Upper lobe of right lung (tissue), 1 donor: ENCODE measurements at places on chromosomes 12 and 14. TPM values are rescaled to one million over a fixed set of nuclear protein-coding genes. Genes with fewer than 3 reads are reported as not detected.

DNA sequence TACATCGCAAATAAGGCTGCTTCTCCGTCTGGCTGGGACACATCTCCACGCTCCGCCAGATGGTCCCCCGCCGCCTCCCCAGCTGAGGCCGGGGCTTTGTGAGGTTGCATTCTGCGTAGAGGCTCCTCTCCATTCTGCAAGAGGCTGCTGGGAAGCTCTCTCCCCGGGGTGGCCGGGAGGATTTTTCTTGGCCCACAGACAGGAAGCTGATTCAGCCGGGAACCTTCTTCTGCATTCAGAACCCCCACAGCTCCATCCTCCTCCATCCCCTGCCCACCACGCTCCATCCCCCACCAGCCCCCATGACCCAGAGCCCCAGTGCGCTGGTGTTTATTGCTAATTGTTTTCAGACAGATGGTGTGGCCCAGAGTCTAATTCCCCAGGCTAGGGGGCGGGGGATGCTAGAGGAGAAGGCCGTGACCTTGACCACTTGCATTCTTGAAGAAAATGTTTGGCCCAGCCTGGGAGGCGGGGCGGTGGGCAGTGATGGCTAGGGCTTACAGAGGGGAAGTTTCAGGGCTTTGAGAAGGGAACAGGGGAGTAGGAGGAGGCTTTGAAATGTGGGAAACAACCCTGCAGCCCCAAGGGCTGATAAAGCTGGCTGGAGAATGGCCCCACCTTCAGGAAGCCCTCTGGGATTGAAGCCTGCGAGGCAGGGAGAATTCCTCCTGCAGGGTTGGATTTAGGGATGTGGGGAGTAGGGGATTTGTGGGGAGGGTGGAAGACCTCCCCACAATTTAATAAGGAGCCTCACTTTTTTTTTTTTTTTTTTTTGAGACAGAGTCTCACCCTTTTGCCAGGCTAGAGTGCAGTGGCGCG lies 88.5 kb upstream of the NCOR2 start:
- no peaks in the 10 kb centered on the region for H3K36me3 ChIP-seq
- no peak for DNase-seq
- H3K27me3 ChIP-seq, result no peaks in the 10 kb centered on the region
- H3K4me1 ChIP-seq, result peaks cover 21% of the 10 kb centered on the region
- H3K27ac ChIP-seq, result peak overlapping the region; percentile 73

- no peaks in the 10 kb centered on the region for H3K27me3 ChIP-seq
- no peaks in the 10 kb centered on the region for H3K36me3 ChIP-seq
- no peaks in the 10 kb centered on the region for H3K4me1 ChIP-seq
- no peak overlapping the region for H3K4me3 ChIP-seq
- no peak for DNase-seq
These were observed 260.1 kb upstream of the OR4E1 start for GRCh38 chr14:21933681-21934080.

DNA sequence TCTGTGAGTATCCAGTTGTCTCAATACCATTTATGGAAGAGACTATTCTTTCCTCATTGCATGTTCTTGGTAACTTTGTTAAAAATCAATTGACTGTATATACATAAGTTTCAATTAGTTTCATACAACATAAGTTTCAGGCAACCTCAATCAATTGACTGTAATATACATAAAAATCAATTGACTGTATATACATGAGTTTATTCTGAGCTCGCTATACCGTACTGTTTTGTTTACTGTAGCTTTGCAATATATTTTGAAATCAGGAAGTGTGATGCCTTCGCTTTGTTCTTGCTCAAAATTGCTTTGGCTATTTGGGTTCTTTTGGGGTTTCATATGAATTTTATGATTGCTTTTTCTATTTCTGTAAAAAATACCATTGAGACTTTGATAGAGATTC lies 392.0 kb downstream of the BTG1 start:
- no peaks in the 10 kb centered on the region for H3K36me3 ChIP-seq
- no peak overlapping the region for H3K27ac ChIP-seq

DNA sequence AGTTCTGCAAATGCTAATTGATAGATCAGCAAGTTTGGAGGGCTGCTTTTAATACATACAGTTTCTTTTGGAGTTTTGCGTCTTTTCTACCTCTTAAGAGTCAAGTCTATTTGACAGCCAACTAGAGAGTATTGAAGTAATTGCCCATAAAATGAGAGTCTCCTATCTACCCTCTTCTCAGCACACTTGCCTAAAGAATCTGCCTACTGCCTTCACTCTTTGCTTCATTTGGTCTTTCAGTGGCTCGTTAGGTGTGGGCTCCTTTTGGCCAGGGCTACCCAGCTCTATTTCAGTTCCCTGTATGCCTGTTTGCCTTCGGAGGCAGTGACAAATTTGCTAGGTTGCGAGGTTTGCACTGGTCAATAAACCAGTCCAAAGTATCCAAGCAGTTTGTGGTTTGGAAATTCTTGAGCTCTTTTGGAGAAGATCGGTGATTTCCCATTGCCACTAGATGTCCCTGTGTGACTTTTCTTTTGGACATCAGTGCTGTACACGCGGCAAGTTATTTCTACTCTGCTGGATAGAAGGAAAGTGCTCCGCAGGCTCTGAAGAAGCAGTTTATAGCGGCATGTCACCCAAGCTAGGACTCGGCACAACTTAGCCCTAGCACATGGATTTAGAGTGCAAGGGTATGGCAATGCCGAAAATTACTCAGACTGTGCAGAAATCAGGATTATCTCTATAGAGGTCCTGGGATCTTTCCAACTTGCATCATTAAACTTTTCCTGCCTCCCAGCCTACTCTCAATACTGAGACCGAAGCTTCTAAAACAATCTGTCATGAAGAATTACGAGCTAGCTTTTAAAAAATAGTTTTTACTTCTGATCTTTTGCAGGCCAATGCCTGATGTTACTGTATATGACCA lies 38.6 kb downstream of the MGST1 start:
- no peaks in the 10 kb centered on the region for H3K27me3 ChIP-seq
- no peaks in the 10 kb centered on the region for H3K4me1 ChIP-seq
- peak overlapping the region; percentile 6 for H3K27ac ChIP-seq
- H3K4me3 ChIP-seq, result no peak overlapping the region

GRCh38 chr12:12859690-12860089 lies 31.7 kb upstream of the GPRC5A start:
- DNase-seq, result no peak
- no peaks in the 10 kb centered on the region for H3K27me3 ChIP-seq
- H3K4me1 ChIP-seq, result no peaks in the 10 kb centered on the region
- H3K36me3 ChIP-seq, result no peaks in the 10 kb centered on the region

- H3K4me3 ChIP-seq, result no peak overlapping the region
- H3K4me1 ChIP-seq, result peaks cover 7% of the 10 kb centered on the region
- no peaks in the 10 kb centered on the region for H3K27me3 ChIP-seq
These were observed 36.6 kb downstream of the RASSF8 start for GRCh38 chr12:25994901-25995625.

DNA sequence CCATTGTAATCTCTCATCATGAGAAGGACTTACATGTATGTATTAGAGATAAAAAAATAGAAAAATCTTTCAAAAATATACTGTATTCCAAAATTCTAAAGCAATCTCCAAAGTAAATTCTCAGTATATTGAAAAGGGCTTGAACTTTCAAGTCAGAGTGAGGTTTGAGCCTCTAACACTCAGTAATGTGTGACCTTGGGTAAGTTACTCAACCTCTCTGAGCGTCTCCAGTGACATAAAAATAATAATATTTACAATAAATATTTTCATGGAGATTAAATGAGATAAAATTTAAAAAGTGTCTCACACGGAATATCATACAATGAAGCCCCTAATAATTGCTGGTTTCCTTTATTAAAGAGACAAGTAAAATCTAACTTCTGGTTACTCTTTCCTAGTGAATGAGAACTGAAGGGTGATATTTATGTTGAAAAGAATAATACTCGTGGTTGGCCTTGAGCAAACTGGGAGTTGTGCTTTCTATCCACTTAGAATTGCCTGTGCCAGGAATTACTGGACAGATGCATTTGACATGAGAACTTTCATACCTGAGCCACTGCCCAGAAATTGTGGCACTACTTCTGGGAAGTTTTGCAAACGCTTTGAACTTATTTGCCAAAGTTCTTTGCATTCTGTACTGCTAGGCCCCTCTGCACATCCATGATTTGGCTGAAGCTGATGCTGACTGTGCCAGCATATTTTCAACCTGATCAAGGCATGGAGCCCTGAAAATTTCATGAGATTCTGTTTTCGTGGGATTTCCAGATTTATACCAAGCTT lies 933.7 kb downstream of the GALC start:
- no peak for DNase-seq
- no peak overlapping the region for H3K4me3 ChIP-seq
- no peaks in the 10 kb centered on the region for H3K36me3 ChIP-seq
- H3K27me3 ChIP-seq, result no peaks in the 10 kb centered on the region
- H3K27ac ChIP-seq, result no peak overlapping the region

GRCh38 chr12:123457980-123458779 lies at the start of gene SNRNP35:
Gene SNRNP35 (plus strand): TSS chr12:123458139. CDS start chr12:123465541, 7,402 bp downstream.
- H3K36me3 ChIP-seq, result no peaks in the 10 kb centered on the region
- peak within 1 kb of the TSS; percentile 95 for H3K4me3 ChIP-seq
- peak within 1 kb of the TSS; percentile 100 for H3K27ac ChIP-seq

- H3K27ac ChIP-seq, result no peak overlapping the region
- no peak for DNase-seq
- H3K4me1 ChIP-seq, result no peaks in the 10 kb centered on the region
- H3K36me3 ChIP-seq, result no peaks in the 10 kb centered on the region
- H3K4me3 ChIP-seq, result no peak overlapping the region
These were observed 181.8 kb upstream of the MYL2 start for GRCh38 chr12:111102102-111102739.

DNA sequence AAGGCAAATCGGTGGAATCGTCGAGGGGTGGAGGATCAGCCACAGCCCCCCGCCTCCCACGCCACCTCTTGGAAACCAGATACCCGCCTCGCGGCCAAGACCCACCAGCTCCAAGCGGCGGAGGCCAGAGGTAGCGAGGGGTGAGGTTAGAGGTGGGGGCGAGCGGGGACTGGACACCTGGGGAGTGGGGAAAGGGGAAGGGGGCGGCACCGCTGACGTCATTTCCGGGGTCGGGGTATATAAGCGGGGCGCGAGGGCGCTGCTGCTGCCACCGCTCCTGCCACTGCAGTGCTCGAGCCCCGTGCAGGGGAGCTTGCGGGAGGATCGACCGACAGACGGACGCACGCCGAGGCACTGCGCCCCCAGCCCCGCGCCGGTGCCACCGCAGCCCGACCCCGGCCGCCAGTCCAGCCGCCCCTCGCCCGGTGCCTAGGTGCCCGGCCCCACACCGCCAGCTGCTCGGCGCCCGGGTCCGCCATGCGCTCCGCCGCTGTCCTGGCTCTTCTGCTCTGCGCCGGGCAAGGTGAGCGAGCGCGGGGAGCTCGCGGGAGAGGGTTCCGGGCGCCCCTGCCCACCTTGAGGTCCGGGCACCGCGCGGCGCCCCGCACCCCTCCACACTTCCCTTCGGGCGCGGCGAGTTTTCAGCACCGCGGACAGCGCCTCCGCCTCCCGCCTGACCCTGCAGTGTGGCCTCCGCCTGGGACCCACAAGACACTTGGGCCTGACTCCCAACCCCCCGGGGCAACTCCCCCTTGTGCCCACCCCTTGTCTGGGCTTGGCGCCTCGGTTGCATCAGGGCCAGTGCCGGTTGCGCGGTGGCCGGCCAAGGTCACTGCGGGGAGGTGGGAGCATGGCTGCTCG lies at the start of gene CHGA:
CHGA (plus strand) TSS at position 268 of the 861 bp plus-strand sequence; CDS start at position 478, 210 bp downstream.
- H3K4me1 ChIP-seq, result no peaks in the 10 kb centered on the region
- H3K27ac ChIP-seq, result no peak within 1 kb of the TSS
- H3K27me3 ChIP-seq, result peaks cover 22% of the 10 kb centered on the region
- no peaks in the 10 kb centered on the region for H3K36me3 ChIP-seq
- no peak within 1 kb of the TSS for H3K4me3 ChIP-seq
- peak; percentile 76 for DNase-seq

- H3K4me1 ChIP-seq, result peaks cover 20% of the 10 kb centered on the region
- H3K27me3 ChIP-seq, result no peaks in the 10 kb centered on the region
- no peak overlapping the region for H3K4me3 ChIP-seq
- no peak for DNase-seq
- H3K36me3 ChIP-seq, result no peaks in the 10 kb centered on the region
These were observed 11.9 kb downstream of the HEATR5A start for GRCh38 chr14:31408421-31408820.

GRCh38 chr14:89927186-89927865 lies 27.2 kb downstream of the EFCAB11 start:
- H3K27me3 ChIP-seq, result no peaks in the 10 kb centered on the region
- no peak overlapping the region for H3K4me3 ChIP-seq
- H3K27ac ChIP-seq, result no peak overlapping the region
- DNase-seq, result no peak
- H3K36me3 ChIP-seq, result no peaks in the 10 kb centered on the region

- no peaks in the 10 kb centered on the region for H3K4me1 ChIP-seq
- no peaks in the 10 kb centered on the region for H3K27me3 ChIP-seq
- no peaks in the 10 kb centered on the region for H3K36me3 ChIP-seq
- no peak overlapping the region for H3K4me3 ChIP-seq
These were observed 763.9 kb upstream of the MGAT4C start for GRCh38 chr12:87020071-87020470.

- peaks cover 6% of the 10 kb centered on the region for H3K4me1 ChIP-seq
- DNase-seq, result peak; percentile 73
- H3K27me3 ChIP-seq, result peaks cover 26% of the 10 kb centered on the region
- H3K4me3 ChIP-seq, result no peak overlapping the region
These were observed 187.7 kb downstream of the PHETA1 start for GRCh38 chr12:111181143-111181726.

DNA sequence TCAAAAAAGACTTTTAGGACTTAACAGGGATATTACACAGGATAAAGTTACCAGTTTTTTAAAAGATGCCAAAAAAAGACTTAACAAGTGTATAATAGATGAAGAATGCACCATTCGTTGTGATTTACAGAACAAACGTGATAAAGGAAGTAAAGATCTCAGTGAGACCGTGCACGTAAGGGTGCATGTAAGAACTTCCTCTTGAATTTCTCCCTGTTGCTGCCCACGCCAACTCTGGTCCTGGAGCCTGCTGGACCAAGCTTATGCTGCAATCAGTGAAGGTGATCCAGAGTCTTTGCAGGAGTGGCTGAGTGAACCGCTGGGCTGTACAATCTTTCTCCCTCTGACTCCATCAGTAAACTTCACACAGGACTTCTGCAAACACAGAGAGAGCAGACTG lies 593.7 kb downstream of the TMEM121 start:
- H3K36me3 ChIP-seq, result no peaks in the 10 kb centered on the region
- H3K27ac ChIP-seq, result no peak overlapping the region
- DNase-seq, result no peak
- H3K4me3 ChIP-seq, result no peak overlapping the region

- H3K36me3 ChIP-seq, result no peaks in the 10 kb centered on the region
- peaks cover 3% of the 10 kb centered on the region for H3K4me1 ChIP-seq
- no peaks in the 10 kb centered on the region for H3K27me3 ChIP-seq
- DNase-seq, result no peak
- H3K27ac ChIP-seq, result no peak overlapping the region
These were observed 74.4 kb downstream of the ARMH4 start for GRCh38 chr14:58077621-58078020.

- DNase-seq, result no peak
- H3K4me1 ChIP-seq, result peaks cover 17% of the 10 kb centered on the region
- no peak overlapping the region for H3K4me3 ChIP-seq
- H3K27me3 ChIP-seq, result no peaks in the 10 kb centered on the region
These were observed 1.9 kb downstream of the ABHD4 start for GRCh38 chr14:22600027-22600426.

PPM1A gene
- 50.2 TPM for total RNA-seq

BRMS1L gene
- total RNA-seq, result 7.0 TPM

LRCOL1 gene
- 1.8 TPM for total RNA-seq

MORN3 gene
- total RNA-seq, result 0.67 TPM

COPS7A gene
- 57.9 TPM for total RNA-seq

ZDHHC22 gene
- not detected for total RNA-seq
